ENCODE measurements at places on chromosomes 5 and 9. TPM values are rescaled to one million over a fixed set of nuclear protein-coding genes. Genes with fewer than 3 reads are reported as not detected.

Gene IL31RA
- total RNA-seq = 0.29 TPM

Gene LCN15
- total RNA-seq = not detected

Gene DROSHA
- total RNA-seq = 35.8 TPM

Gene DCANP1
- 0.26 TPM for total RNA-seq

Gene CCDC183
- total RNA-seq = 0.33 TPM

Gene STPG3
- not detected for total RNA-seq

Gene IL9
- total RNA-seq = not detected

Gene ALDH7A1
- total RNA-seq = 17.7 TPM

Gene PRRX2
- 1.7 TPM for total RNA-seq

GRCh38 chr9:130794923-130795495, 40.0 kb upstream of the ABL1 start:
- no peak overlapping the region for H3K4me3 ChIP-seq
- H3K4me1 ChIP-seq = peaks cover 12% of the 10 kb centered on the region
- peak overlapping the region; percentile 84 for H3K27ac ChIP-seq
- H3K36me3 ChIP-seq = no peaks in the 10 kb centered on the region

DNA sequence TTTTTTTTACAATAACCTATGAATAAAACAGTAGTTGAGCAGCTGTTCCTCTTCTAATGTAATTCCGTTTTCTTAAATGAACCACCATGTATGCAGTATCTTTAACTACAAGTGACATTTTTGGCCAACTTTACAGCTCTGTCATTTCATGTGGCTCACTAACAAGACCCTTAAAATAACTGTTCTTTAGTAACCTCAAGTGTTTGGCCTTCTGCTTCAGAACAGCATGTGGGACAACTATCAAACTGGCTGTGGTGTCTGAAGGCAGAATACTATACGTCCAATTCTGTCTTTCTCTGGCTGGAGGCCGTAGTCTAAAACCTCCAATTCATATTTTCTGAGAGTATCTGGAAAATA, 391.4 kb downstream of the NNT start:
- no peak for DNase-seq
- no peaks in the 10 kb centered on the region for H3K4me1 ChIP-seq
- no peak overlapping the region for H3K27ac ChIP-seq
- no peaks in the 10 kb centered on the region for H3K36me3 ChIP-seq
- no peaks in the 10 kb centered on the region for H3K27me3 ChIP-seq

DNA sequence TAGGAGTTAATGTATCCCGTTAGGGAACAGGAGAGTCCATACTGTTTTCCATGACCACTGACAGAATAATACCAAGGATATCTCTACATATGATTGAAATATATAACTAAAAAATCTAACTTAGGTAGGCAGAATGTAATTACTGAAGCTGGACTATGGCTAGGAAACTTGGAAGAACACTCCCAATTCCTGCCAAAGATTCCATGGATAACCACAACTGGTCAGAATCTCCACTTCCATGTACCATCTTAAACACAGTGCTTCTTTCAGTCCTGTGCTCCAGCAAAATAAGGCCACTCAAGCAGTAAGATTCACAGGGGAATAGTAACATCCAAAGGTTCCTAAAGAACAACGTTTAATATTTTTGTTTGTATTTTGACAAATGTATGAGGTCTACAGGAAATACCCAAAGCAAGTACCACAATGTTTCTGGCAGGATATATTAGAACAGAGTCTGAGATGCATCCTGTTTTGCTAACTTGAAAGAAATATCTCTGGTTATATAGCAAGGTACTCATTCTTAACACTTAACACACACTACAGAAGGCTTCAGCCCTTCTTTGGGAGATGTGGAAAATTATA, 295.0 kb downstream of the ADAMTS6 start:
- no peaks in the 10 kb centered on the region for H3K27me3 ChIP-seq
- H3K27ac ChIP-seq = no peak overlapping the region
- no peaks in the 10 kb centered on the region for H3K4me1 ChIP-seq
- no peak overlapping the region for H3K4me3 ChIP-seq
- DNase-seq = no peak

DNA sequence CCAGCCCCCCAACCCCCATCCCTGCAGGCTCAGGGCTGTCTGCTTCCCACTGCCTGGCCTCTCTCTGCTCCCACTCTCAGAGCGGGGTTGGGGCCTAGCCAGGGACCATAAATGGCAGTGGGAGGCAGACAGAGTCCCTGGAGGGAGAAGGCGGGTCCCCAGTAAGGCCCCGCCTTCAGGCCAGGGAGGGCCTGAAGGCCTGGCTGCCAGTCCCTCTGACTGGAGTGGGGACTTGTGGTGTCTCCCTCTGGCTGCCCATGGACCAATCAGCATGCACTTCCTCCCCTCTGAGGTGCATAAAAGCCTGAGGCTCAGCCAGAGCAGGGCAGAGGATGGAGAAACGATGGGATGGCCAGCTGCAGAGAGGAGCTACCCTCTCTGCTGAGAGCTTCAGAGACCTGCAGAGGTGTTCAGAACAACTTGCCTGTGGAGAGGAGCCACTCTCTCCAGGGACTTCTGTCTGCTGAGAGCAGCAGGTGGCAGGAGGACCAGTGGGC, 2.7 kb upstream of the BTNL9 start:
- H3K4me3 ChIP-seq = no peak overlapping the region
- DNase-seq = peak; percentile 89
- no peaks in the 10 kb centered on the region for H3K4me1 ChIP-seq
- no peaks in the 10 kb centered on the region for H3K36me3 ChIP-seq
- no peak overlapping the region for H3K27ac ChIP-seq

GRCh38 chr5:137486707-137487106, 12.4 kb downstream of the SPOCK1 start:
- DNase-seq = no peak
- no peak overlapping the region for H3K4me3 ChIP-seq
- H3K36me3 ChIP-seq = no peaks in the 10 kb centered on the region
- H3K4me1 ChIP-seq = no peaks in the 10 kb centered on the region
- no peak overlapping the region for H3K27ac ChIP-seq
- H3K27me3 ChIP-seq = no peaks in the 10 kb centered on the region

GRCh38 chr5:88380332-88380731, 111.7 kb upstream of the TMEM161B start:
- no peaks in the 10 kb centered on the region for H3K27me3 ChIP-seq
- no peaks in the 10 kb centered on the region for H3K4me1 ChIP-seq
- H3K36me3 ChIP-seq = no peaks in the 10 kb centered on the region
- H3K27ac ChIP-seq = no peak overlapping the region
- no peak overlapping the region for H3K4me3 ChIP-seq

DNA sequence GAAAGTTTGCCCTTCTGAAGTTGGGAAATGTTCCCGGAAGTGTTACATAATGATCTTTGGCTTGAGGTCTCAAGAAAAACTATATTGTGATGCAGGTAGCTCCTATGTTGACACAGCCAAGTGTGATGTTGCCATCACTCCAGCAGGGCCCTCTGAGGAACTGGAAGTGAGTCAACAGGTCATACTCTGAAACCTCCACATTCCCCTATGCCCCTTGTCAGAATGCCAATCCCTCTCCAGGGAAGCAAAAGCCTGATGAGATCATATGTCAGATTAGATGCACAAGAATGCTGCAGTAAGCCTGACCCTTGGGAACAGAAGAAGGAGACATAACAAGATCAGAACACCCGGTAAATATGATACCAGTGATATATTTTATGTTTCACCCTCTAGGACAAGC, 66.8 kb upstream of the ITGA2 start:
- no peak overlapping the region for H3K4me3 ChIP-seq
- H3K36me3 ChIP-seq = peaks cover 43% of the 10 kb centered on the region
- no peaks in the 10 kb centered on the region for H3K4me1 ChIP-seq
- H3K27me3 ChIP-seq = no peaks in the 10 kb centered on the region

DNA sequence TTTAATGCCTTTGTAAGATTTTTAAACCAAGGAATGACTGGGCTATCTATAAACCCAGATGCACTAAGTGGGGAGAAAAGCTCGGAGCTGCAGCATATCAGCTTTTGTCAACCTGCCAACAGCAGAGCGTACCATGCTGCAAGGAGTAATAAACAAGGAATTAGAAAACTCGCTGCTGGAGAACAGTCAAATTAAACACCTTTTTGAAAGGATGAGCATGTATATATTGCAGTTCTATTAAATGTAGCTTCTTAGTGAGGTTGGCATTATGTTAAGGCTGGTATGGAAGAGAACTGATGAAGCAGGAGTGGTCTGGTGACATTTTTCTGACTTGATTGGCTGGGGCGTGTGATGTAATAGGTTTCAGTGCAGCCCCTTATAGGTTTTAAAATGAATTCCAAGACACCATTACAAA, 74.7 kb downstream of the PIK3R1 start:
- H3K27me3 ChIP-seq = no peaks in the 10 kb centered on the region
- DNase-seq = no peak
- no peak overlapping the region for H3K4me3 ChIP-seq
- H3K4me1 ChIP-seq = peaks cover 82% of the 10 kb centered on the region
- peak overlapping the region; percentile 80 for H3K27ac ChIP-seq

- no peak overlapping the region for H3K27ac ChIP-seq
- H3K36me3 ChIP-seq = no peaks in the 10 kb centered on the region
- no peaks in the 10 kb centered on the region for H3K4me1 ChIP-seq
- no peak for DNase-seq
- H3K4me3 ChIP-seq = no peak overlapping the region
- H3K27me3 ChIP-seq = no peaks in the 10 kb centered on the region
These were observed 277.8 kb upstream of the TYRP1 start for GRCh38 chr9:12415361-12415760.

DNA sequence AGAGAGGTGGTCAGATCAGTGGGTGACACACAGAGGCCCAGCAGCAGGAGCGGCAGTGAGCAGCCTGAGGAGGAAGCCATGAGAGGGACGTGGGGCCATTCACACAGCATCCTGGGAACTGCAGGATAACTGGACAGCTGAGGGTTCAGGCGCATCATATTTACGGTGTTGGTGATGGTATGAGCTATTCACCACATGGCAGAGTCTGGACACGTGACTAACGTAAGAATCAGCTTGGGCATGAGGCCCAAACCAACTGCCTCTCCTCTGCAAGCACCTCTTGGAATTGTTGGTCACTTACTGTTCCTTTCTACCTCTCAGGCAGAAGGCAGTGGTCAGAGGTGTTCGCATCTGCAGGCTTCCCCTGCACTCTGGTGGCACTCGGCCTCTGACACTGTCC, 141.1 kb downstream of the ENTREP1 start:
- H3K27ac ChIP-seq = peak overlapping the region; percentile 34
- no peak overlapping the region for H3K4me3 ChIP-seq
- H3K4me1 ChIP-seq = peaks cover 16% of the 10 kb centered on the region
- no peaks in the 10 kb centered on the region for H3K27me3 ChIP-seq
- H3K36me3 ChIP-seq = no peaks in the 10 kb centered on the region
- no peak for DNase-seq

- no peak for DNase-seq
- no peaks in the 10 kb centered on the region for H3K4me1 ChIP-seq
- H3K27me3 ChIP-seq = no peaks in the 10 kb centered on the region
These were observed 28.8 kb upstream of the PANK3 start for GRCh38 chr5:168607946-168608345.

DNA sequence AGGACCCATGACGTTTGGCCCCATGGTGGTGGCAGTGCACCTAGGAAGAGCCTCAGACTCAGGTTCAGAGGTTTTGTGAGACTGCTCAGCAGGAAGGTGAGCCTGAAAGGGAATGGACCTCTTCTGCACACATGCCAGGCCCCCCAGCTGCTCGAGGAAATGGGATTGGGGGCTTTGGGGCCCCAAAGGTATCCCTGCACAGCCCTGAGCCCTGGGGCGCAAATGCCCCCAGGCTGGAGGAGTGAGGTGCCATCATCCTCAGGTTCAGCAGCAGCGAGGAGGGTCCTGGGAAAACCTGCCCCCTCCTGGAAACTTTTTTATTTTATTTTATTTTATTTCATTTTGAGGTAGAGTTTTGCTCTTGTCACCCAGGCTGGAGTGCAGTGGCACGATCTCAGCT, 171.8 kb upstream of the MVB12B start:
- peaks cover 16% of the 10 kb centered on the region for H3K4me1 ChIP-seq
- no peak overlapping the region for H3K27ac ChIP-seq
- no peaks in the 10 kb centered on the region for H3K27me3 ChIP-seq
- DNase-seq = no peak

GRCh38 chr5:82111191-82111590, 139.4 kb downstream of the ATG10 start:
- peaks cover 17% of the 10 kb centered on the region for H3K4me1 ChIP-seq
- DNase-seq = no peak
- H3K27me3 ChIP-seq = no peaks in the 10 kb centered on the region
- H3K36me3 ChIP-seq = no peaks in the 10 kb centered on the region

DNA sequence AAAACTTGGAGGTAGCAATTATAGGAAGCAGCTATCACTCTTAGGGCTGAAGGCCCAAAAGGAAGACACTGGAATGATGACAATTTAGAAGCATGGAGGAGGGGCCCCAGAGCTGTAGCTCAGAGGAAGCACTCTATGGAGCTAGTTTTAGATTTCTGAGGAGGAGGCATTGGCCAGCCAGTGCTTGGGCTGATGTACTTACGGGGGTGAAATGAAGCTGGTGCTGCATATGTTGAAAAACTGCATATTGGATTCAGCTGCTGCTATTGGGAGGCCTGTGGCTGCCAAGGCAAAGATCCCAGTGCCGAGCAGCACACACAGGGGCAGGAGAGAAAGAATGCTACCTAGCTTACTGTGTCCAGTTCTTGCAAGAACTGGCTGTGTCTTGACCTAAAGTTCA, 53.9 kb upstream of the HMHB1 start:
- no peak for DNase-seq
- H3K27me3 ChIP-seq = no peaks in the 10 kb centered on the region
- H3K4me3 ChIP-seq = no peak overlapping the region

DNA sequence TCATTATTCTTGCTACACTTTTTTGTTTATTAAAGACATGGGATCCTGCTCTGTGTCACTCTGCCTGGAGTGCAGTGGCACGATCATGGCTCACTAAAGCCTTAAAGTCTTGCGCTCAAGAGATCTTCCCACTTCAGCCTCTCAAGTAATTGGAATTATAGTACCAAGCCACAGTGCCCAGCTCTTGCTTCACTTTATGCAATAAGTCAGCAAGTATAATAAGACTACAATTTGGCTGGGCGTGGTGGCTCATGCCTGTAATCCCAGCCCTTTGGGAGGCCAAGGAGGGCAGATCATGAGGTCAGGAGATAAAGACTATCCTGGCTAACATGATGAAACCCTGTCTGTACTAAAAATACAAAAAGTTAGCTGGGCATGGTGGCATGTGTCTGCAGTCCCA, 5.9 kb downstream of the C9orf153 start:
- no peaks in the 10 kb centered on the region for H3K36me3 ChIP-seq
- no peaks in the 10 kb centered on the region for H3K4me1 ChIP-seq
- H3K4me3 ChIP-seq = no peak overlapping the region
- no peak overlapping the region for H3K27ac ChIP-seq
- H3K27me3 ChIP-seq = no peaks in the 10 kb centered on the region

DNA sequence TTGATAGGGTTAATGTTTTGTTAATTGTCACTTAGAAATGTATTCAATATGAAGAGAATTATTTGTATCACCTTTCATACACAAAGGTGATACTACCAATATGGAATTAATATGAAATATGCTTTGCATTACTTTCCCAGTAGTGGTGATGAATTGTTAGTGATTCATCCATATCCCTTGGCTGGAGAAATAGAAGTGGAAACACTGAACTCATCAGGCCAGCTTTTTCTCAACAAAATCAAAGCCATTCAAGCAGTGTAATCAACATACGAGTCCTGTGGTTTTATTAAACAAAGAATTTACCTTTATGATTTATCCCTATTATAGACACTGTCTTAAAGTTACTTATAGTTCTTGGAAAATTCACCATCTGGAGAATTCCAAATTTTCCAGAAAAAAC, 264.0 kb upstream of the MEF2C start:
- DNase-seq = no peak
- H3K36me3 ChIP-seq = no peaks in the 10 kb centered on the region
